ENCODE measurements at places on chromosomes 6 and 20.
A peak's percentile ranks its signal among the peaks of the same experiment; 100 is the strongest.

- no peak for DNase-seq
These were observed 171.3 kb downstream of the TMEM242 start for GRCh38 chr6:157151989-157152388.

DNA sequence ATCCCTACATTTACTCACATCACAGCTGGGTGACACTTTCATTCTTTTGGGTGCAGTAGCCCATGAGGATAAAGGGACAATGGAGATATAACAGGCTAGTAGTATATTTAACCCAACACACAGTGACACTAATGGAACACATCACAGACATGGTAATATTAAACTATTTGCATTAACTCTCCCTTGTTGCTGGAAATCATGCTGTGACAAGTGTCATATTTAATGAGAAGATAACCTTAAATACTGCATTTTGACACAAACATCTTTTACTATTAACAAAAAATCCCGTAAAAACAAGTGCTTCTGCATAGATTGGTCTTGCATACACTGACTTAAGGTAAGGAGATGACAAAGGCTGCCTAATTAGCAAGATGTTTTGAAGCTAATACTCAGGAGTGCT is 45.5 kb downstream of the CNR1 start:
- DNase-seq: no peak

DNA sequence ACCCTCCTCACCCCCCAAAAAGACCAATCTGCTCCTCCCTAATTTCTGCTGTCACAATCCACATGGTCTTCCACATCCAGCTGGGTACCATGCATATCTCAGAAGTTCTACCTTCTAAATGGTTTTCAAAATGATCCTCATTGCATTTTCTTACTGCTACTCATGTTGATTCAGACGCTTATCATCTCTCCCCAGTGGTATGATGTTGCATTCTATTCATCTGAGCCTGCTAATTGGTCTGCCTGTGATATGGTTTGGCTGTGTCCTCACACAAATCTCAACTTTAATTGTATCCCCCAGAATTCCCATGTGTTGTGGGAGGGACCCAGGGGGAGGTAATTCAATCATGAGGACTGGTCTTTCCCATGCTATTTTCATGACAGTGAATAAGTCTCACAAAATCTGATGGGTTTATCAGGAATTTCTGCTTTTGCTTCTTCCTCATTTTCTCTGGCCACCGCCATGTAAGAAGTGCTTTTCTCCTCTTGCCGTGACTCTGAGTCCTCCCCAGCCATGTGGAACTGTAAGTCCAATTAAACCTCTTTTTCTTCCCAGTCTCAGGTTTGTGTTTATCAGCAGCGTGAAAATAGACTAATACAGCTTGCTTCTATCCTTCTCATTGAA is 41.4 kb upstream of the CLIC5 start:
- DNase-seq: no peak

DNA sequence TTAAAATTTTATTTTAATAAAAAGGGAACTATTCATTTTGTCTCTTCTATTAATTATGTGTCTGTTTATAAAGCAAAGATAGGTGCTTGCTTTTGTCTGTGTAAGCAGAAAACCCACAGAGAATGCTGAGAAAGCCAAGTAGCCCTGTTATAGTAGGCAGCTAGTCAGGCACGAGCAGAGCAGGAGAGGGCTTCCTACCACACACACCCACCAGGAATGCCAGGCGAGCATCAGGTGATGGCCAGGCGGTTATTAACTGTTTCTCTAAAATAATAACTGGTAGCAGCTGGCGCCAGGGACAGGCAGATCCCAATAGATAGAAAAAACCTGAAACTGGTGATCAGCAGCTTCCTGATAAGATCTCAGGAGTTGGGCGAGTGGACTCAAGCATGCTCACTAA is 15.7 kb downstream of the C6orf15 start:
- DNase-seq: no peak

GRCh38 chr6:26164120-26164505 is 76.9 kb downstream of the HFE start:
- DNase-seq: no peak

GRCh38 chr6:51045548-51045947 is 226.9 kb downstream of the TFAP2B start:
- DNase-seq: peak; percentile 54

DNA sequence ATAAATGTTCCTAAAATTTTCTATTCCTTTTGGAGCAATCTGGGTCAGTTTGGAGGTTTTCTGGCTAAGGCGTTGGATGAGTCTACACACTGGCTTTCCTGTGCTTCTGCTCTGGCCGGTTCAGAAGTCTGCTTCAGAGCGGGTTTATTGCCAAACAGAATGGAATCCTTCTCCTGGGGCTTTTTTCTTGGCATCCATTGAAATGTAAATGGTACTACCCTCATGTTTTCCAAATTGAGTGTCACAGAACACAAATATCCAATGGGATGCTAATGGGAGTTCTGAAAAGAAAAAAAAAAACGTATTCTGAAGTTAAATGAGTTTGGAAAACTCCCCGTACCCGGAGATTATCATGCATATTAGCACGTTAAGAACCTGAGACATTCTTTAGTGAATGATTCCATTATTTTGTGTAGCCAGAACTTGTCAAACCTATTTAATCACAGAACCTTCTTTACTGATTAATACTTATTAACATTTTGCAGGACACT is 930.3 kb downstream of the QKI start:
- no peak for DNase-seq

All from epithelial cell of prostate (primary cell).